ENCODE measurements at places on chromosomes 5 and 9.

GRCh38 chr5:112735702-112736101, 2.0 kb upstream of the APC start:
- DNase-seq: no peak

DNA sequence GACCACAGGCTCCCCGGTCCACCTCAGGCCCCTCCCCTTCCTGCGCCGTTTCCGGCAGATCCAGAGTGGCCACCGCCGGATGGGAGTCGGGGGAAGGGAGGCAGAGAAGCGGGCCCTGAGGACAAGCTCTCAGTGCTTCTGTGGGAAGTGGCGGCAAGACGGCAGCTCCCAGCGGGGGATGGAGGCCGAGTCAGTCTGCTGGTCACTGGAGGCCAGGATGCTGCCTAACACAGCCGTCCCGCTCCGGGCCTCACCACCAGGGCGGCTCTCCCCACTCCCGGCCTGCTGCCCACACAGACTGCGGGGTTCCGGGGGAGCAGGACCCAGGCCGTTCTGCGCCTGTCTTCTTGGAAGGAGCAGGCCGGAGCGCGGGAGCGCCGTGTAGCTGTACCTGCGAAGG, 31.4 kb downstream of the FXN start:
- no peak for DNase-seq

DNA sequence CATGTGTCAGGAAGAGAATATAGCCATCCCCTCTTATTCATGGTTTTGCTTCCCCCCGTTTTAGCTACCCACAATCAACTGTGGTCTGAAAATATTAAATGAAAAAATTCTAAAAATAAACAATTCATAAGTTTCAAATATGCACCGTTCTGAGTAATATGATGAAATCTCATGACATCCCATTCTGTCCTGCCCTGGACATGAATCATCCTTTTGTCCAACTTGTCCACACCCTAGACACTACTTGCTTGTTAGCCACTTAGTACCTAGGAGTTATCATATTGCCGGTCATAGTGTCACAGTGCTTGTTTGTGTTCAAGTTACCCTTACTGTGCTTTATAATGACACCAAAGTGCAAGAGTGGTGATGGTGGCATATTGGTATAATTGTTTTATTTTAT, 113.5 kb downstream of the CAAP1 start:
- no peak for DNase-seq

- DNase-seq: no peak
These were observed 85.3 kb downstream of the XRCC4 start for GRCh38 chr5:83162601-83163000.

GRCh38 chr5:10684303-10685086, 76.5 kb downstream of the DAP start:
- DNase-seq: no peak

GRCh38 chr9:69582018-69582417, 90.2 kb downstream of the APBA1 start:
- no peak for DNase-seq

GRCh38 chr5:13831351-13831750, 113.1 kb downstream of the DNAH5 start:
- DNase-seq: no peak

DNA sequence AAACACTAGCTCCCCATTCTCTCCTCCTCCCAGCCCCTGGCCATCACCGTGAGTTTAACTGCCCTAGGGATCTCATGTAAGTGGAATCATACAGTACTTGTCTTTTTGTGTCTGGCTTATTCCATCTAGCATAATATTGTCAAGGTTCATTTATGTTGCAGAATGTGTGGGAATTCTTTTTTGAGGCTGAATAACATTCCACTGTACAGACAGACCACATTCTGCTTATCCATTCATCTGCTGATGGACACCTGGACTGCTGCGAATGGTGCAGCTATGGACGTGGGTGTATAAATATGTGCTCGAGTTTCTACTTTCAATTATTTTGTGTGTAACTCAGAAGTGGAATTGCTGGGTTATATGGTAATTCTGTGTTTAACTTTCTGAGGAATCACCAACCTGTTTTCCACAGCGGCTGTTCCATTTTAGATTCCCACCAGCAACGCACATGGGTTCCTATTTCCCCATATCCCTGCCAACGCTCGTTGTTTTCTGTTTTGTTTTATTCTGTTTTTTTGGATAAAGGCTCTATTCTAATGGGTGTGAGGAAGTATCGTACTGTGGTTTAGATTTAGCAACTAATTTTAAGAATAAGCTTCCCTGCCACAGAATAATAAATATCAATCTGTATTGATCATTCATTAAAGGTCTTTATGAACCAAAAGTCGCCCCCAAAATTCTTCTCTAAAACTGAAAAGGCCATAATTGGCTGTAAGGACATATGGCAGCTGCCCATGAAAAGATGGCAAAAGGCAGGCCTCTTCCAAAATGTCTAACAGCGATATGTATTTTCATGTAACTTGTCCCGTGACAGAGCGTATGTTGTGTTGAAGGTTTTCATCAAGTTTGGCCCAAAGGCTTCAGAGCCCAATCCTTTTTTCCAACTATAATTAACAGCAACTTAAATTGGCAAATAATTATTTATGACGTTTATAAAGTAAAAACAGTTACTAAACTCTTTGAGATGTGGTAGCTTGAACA, 70.3 kb downstream of the DAP start:
- DNase-seq: no peak

DNA sequence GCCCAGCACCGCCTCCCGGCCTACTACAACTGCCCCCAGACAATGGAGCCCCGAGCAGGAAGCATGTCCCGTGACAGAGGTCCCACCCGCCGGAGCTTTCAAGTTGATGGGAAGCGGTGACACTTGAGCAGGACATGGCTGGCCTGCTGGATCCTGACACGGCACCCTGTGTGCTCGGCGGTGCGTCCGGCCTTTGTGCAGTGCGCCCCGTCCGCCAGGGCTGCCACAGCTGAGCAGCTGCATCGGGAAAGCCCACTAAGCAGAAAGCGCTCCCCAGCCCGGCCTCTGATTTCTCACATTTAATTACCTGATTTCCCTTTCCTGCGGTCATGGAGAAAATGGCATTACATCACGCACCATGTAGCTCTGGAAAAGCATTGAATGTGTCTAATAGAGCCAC, 611.9 kb downstream of the IRX1 start:
- no peak for DNase-seq

DNA sequence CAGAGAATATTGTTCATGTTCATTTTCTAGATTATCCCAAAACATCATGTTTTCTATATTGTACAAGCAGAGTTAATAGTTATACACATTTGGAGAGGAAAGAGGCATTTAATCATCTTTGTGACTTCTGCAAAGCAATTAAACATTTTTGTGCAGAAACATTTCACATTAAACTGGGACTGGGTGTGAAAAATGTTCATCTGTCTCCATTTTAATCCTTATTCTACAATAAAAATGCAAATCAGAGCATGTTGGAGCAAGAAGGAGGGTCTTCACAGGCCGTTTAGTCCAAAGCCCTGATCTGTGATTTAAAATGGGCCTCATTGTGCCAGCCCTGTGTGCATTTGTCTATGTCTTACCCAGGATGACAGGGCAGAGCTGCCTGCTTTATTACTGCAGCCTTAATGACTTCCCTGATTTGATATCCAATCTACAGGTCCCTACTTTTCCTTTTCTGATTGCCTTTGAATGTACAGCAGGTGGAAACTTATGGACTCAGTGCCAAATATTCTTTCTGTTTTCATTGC, 183.5 kb downstream of the CAVIN4 start:
- no peak for DNase-seq

DNA sequence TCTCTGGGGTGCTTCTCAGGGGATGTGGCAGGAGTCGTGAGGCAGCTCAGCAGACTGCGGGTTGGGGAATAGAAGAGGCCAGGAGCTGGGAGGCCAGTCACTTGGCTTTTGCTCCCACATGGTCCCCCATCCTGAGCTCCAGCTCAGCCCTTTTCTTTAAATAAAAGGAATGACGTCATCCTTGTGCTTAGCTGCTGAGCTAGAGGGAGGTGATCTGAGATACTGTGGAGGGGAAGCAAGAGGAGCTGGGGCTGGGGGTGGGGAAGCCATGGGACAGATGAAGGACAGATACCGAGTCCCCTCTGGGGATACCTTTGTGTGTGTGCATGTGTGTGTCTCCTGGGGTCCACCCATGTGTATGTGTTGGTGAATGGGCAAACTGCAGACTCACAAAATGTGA, 89.0 kb upstream of the ARAP3 start:
- no peak for DNase-seq

GRCh38 chr5:142611154-142611553, 74.7 kb downstream of the FGF1 start:
- peak; percentile 50 for DNase-seq

- DNase-seq: peak; percentile 28
These were observed 590 bp downstream of the RASGRF2 start for GRCh38 chr5:80960531-80961375.

- DNase-seq: no peak
These were observed 110.9 kb upstream of the FREM1 start for GRCh38 chr9:15021146-15021545.

DNA sequence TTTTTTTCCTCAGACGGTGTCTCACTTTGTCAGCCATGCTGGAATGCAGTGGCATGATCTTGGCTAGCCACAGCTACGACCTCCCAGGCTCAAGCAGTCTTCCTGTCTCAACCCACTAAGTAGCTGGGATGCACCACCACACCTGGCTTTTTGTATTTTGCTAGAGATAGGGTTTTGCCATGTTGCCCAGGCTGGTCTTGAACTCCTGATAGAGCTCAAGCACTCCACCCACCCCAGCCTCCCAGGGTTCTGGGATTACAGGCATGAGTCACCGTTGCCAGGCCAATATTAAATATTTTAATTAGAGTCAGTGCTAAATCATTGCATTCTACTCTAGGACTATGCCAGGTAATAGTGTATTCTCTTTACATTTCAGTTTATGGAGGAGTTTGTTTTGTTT, 41.5 kb downstream of the UBE2R2 start:
- no peak for DNase-seq

DNA sequence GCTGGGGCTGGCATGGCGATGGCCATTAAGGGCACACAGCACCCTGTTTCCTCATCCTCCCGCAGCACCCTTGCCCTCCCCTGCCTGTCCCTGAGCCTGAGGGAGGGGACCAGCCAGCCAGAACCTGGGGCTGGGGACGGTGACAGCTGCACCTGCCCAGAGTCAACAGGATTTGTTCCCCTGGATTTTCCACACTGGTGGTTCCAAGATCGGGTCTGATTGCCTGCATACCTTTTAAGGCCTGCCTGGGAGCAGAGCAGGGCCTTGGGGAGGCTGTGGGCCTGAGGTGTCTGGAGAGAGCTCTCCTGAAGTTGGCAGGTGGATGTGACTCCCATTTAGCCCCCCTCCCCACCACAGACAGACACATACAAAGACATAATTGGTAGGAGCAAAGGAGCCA, 61.0 kb upstream of the C5orf58 start:
- DNase-seq: no peak

GRCh38 chr5:424301-425110, 18.5 kb upstream of the EXOC3 start:
- no peak for DNase-seq

- DNase-seq: no peak
These were observed 49.6 kb upstream of the ADAMTS19 start for GRCh38 chr5:129410488-129410887.

GRCh38 chr9:93248386-93249040, 64.6 kb downstream of the WNK2 start:
- no peak for DNase-seq

DNA sequence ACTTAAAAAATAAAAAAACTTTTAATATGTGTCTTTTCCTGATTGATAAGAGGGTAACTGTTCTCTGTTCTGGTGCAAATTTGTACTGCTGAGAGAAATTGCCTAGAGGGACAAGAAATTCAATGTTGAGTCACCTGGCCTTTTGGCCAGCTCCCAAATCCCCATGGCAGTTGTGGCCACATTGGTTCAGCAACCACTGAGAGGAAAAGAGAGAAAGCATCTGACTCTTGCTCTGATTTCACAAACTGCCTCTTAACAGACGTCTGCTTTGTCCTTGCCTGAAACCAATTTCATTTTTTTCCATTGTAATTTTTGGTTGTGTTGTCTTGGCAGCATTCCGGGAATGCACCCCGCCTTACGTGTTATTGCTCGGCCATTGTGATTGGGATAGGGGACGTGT, 42.4 kb downstream of the NTRK2 start:
- no peak for DNase-seq

GRCh38 chr9:70392189-70392588, 22.3 kb downstream of the KLF9 start:
- no peak for DNase-seq

GRCh38 chr5:20050262-20050661, 62.3 kb upstream of the CDH18 start:
- DNase-seq: no peak

- DNase-seq: no peak
These were observed 48.1 kb upstream of the FCN1 start for GRCh38 chr9:134965851-134966250.

DNA sequence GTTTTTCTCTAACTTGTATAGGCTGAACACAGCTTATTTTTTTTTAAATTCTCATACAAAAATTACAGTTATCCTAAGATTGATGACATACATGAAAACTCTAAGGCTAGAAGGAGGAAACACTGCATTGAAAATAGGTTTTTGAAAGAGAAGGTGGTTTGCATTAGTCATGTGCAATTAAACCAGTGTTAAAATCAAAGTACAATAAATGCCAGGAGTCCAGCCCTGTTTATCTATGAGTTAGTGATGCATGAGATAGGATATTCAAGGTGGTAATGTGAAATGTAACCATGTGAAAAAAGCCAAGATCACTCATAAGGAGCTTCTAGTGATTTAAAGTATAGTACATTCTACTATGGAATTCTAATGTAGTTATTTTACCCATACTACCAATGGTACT, 444.9 kb upstream of the CYLC2 start:
- no peak for DNase-seq

DNA sequence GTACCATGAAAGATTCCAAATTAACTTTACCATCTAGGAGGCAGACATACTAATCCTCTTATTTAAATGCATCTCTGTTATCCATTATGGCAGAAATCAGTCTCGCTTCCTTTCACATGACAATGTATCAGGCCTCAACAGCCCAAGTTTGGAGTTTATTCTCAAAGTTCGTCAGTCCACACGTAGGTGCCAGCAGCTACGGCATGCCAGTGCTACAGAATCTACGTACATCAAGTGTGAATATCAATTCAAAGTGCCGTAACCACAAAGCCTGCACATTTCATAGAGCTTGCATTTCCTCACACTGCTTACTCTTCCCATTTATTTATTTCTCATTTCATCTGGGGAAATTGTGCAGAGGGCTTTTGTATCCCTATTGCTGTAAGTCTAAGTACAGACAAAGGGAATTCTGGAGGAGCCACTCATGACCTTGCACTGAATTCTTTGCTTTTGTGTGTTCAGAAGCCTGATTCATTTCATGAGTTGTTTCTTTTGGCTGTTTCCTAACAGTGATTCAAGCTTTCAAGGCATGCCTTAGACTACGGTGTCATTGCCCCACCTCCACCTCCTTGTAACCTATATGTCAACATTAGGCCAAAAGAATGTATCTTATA, 10.0 kb downstream of the ENC1 start:
- DNase-seq: no peak

- peak; percentile 7 for DNase-seq
These were observed 4.6 kb upstream of the RGMB start for GRCh38 chr5:98768960-98769209.

All from activated gamma-delta T cell treated with anti-CD3 and anti-CD28 coated beads, Interleukin-2, amount 50 U/mL, for 16 hours (primary cell).